T-cell (primary cell): ENCODE measurements at places on chromosomes 3 and 15.

GRCh38 chr3:37793889-37794591 lies 67.6 kb upstream of the CTDSPL start:
- no peak overlapping the region for H3K4me3 ChIP-seq
- no peaks in the 10 kb centered on the region for H3K36me3 ChIP-seq
- no peak for DNase-seq
- peaks cover 7% of the 10 kb centered on the region for H3K27me3 ChIP-seq
- no peaks in the 10 kb centered on the region for H3K4me1 ChIP-seq

GRCh38 chr3:175088766-175089380 lies 229.7 kb downstream of the NAALADL2 start:
- H3K4me1 ChIP-seq, result no peaks in the 10 kb centered on the region
- no peaks in the 10 kb centered on the region for H3K36me3 ChIP-seq
- no peaks in the 10 kb centered on the region for H3K27me3 ChIP-seq
- no peak for DNase-seq
- H3K27ac ChIP-seq, result no peak overlapping the region
- H3K4me3 ChIP-seq, result no peak overlapping the region

DNA sequence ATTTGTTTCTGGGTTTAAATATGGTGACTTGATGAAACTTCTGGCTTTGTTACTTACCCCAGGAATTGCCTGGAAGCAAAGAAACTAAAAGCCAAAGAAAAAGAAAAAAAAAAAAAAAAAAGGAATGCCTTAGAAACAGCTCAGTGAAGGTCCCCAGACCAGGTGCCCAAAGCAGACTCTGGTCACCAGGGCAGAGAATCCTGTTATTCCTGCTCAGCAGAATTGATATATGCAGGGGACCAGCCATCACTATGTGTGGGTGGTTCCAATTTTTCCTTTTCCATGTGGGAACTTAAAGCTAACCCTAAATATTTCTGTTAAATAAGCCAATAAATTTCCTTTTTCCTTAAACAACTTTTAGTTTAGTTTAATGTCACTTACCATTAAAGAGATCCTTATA lies 100.8 kb upstream of the TPRG1 start:
- H3K4me1 ChIP-seq, result no peaks in the 10 kb centered on the region
- H3K27ac ChIP-seq, result no peak overlapping the region
- no peaks in the 10 kb centered on the region for H3K27me3 ChIP-seq
- H3K4me3 ChIP-seq, result no peak overlapping the region

DNA sequence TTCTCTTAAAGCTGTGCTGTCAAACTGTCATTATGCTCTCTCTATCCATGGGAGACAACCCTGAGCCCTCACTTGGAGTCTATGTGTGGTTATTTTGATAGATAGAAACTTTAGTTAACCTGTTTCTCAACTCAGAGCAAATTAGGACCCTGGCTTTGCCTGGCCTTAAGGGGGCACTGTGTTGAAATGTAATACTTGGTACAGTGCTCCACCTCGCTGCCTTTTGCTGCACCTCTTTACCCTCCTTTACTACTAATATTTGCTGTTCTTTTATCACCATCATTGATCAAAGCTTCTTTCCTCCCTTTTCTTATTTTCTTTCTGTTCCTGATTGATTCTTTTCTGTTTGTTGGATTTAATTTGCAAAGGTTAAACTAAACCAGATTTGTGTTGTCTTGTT lies 34.3 kb downstream of the STT3B start:
- H3K36me3 ChIP-seq, result no peaks in the 10 kb centered on the region
- H3K4me3 ChIP-seq, result no peak overlapping the region
- H3K27me3 ChIP-seq, result no peaks in the 10 kb centered on the region
- peak; percentile 28 for DNase-seq

- no peaks in the 10 kb centered on the region for H3K36me3 ChIP-seq
- H3K4me3 ChIP-seq, result no peak overlapping the region
Measured at GRCh38 chr3:100518244-100518643, 25.8 kb downstream of the TMEM45A start.

DNA sequence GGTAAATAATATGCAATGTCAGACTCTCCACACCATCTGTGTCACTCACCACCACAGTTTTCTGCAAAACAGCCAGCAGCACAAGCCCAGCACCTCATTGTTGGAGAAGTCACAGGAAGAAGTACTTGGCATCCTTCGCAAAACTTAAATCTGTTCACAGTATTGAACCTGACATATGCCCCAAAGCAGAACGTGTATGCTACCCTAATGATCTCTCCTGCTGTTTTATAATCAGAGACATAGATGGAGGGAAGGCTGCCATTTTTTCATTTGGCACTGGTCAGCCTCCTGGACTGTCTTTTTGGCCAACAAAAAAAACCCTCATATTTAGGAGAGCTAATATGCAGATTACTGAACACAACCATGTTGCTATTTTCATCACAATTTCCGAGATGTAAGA lies 1272.9 kb downstream of the ROBO1 start:
- H3K27me3 ChIP-seq, result no peaks in the 10 kb centered on the region
- no peaks in the 10 kb centered on the region for H3K36me3 ChIP-seq
- no peak overlapping the region for H3K4me3 ChIP-seq
- H3K4me1 ChIP-seq, result no peaks in the 10 kb centered on the region
- H3K27ac ChIP-seq, result no peak overlapping the region

DNA sequence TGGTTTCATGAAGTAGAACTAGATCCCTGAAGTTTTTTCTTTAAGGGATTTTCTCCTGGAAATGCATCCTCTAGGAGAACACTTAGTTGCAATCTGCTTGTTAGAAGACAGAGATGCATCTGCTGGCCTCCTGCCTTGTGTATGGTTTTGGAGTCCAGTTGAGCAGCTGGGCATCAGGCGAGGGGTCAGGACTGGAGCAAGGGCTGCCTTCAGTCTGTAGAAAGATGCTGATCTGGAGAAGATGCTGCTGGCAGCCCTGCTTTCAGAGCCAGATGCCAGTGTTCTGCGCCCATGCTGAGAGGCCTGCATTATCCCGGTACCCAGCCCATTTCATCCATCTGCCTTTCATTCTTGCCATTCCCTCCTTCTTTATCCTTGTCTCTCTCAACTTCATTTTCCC lies 77.4 kb downstream of the CHCHD6 start:
- peaks cover 2% of the 10 kb centered on the region for H3K36me3 ChIP-seq
- no peak for DNase-seq
- H3K27ac ChIP-seq, result no peak overlapping the region
- no peak overlapping the region for H3K4me3 ChIP-seq

- H3K36me3 ChIP-seq, result no peaks in the 10 kb centered on the region
- DNase-seq, result no peak
- H3K4me1 ChIP-seq, result no peaks in the 10 kb centered on the region
- peaks cover 70% of the 10 kb centered on the region for H3K27me3 ChIP-seq
- peak overlapping the region; percentile 10 for H3K4me3 ChIP-seq
Measured at GRCh38 chr15:52783929-52784798, 6.0 kb downstream of the ONECUT1 start.

GRCh38 chr15:89806559-89807550 lies 7.8 kb downstream of the ANPEP start:
- no peaks in the 10 kb centered on the region for H3K4me1 ChIP-seq
- H3K4me3 ChIP-seq, result no peak overlapping the region
- DNase-seq, result no peak
- no peak overlapping the region for H3K27ac ChIP-seq
- H3K36me3 ChIP-seq, result no peaks in the 10 kb centered on the region

- no peak overlapping the region for H3K27ac ChIP-seq
- no peaks in the 10 kb centered on the region for H3K4me1 ChIP-seq
- H3K4me3 ChIP-seq, result no peak overlapping the region
Measured at GRCh38 chr3:126349611-126350501, 7.4 kb downstream of the KLF15 start.

GRCh38 chr3:13491206-13491974 lies 11.3 kb downstream of the HDAC11 start:
- H3K4me1 ChIP-seq, result no peaks in the 10 kb centered on the region
- H3K27me3 ChIP-seq, result no peaks in the 10 kb centered on the region
- H3K4me3 ChIP-seq, result no peak overlapping the region
- no peak for DNase-seq
- H3K36me3 ChIP-seq, result no peaks in the 10 kb centered on the region

DNA sequence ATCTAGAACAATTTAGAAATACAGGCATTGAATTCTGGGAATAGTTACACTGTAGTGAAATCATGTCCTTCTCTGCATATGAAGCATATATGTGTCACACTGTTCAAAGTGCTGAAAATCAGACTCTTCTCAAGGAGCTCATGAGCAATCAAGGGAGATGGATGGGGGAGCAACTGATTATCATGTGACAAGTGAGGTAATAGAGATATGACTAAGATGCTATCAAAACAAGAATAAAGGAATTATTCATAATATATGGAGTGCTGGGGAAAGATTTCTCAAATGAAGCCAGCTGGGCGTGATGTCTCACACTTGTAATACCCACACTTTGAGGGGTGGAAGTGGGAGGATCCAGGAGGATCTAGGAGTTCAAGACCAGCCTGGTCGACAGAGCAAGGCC lies 74.9 kb upstream of the CHRNB4 start:
- H3K4me1 ChIP-seq, result no peaks in the 10 kb centered on the region
- H3K36me3 ChIP-seq, result no peaks in the 10 kb centered on the region
- no peak overlapping the region for H3K4me3 ChIP-seq

- H3K27ac ChIP-seq, result no peak overlapping the region
- H3K36me3 ChIP-seq, result peaks cover 5% of the 10 kb centered on the region
- H3K4me1 ChIP-seq, result no peaks in the 10 kb centered on the region
- peak; percentile 14 for DNase-seq
- no peaks in the 10 kb centered on the region for H3K27me3 ChIP-seq
- H3K4me3 ChIP-seq, result no peak overlapping the region
Measured at GRCh38 chr15:43872416-43873020, 45.7 kb downstream of the WDR76 start.

DNA sequence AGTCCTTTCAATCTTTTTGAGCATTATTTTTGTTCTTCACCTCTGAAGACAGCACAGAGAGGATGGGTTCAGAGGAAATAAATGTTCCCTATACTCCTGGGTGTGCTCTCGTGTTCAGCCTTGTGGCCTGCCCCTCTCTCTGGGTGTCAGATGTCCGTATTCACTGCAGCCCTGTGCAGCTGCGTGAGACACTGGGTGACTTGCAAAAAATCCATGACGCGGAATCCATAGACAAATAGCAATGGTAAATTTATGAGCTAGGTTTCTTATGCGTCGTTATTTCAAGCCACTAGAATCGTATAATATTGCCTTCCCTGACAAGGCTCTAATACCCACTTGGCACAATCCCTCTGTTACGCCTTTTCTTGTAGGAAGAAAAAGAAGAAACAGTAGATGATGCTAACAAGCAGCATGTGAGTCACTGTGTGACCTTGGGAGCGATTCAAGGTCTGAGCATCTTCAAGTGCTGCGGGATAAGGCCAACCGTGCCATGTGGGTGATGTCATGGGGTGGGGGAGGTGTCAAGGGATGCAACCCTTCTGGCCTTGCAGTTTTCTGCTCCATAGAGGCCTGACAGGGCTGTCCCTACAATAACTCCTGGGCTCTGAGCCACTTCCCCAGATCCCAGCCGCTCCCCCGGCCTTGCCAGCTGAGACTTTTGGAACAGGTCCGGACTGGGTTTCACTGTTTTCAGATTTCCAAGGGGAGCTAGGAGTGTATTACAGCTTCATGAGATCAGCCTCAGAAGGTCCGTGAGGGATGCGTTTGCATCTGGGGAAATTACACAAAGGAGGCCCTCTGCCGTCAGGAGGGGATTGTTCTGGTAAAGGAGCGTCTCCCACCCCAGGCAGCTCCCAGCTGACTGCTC lies 47.6 kb upstream of the POMGNT2 start:
- no peak overlapping the region for H3K27ac ChIP-seq
- H3K36me3 ChIP-seq, result no peaks in the 10 kb centered on the region
- DNase-seq, result no peak
- peaks cover 3% of the 10 kb centered on the region for H3K27me3 ChIP-seq
- no peak overlapping the region for H3K4me3 ChIP-seq

DNA sequence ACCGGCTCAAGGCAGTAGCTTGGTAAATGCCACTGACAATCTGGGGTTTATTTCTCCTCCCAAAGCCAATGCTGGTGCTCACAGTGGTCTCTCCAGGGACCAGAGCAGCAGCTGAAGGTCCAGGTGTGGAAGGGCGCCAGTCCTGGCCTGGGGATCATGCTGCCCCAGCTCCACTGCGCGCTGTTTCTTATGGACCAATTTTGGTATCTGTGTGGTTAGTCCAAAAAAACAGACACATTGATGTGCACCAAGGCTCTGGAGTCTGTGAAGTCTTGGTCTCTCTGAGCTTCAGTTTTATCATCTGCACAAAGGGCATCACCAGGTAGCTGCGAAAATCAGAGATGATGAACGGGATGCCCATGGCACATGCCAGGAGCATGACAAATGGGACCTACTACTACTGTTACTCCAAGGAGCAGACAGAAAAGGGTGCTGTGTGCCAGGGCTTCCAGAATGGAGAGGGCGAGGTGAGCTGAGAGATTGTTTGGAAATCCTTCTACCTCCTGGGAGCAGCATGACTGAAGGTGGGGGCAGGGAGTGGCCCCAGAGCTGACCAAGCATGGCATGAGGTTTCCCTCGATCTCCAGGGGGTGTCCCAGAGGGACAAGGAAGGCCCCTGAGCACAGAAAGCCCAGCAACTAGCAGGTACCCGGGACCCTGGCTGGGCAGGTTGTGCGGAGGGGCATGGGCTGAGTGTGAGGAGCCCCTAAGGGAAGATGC lies 134.3 kb upstream of the PRR20G start:
- H3K27ac ChIP-seq, result no peak overlapping the region
- H3K36me3 ChIP-seq, result no peaks in the 10 kb centered on the region
- DNase-seq, result no peak

DNA sequence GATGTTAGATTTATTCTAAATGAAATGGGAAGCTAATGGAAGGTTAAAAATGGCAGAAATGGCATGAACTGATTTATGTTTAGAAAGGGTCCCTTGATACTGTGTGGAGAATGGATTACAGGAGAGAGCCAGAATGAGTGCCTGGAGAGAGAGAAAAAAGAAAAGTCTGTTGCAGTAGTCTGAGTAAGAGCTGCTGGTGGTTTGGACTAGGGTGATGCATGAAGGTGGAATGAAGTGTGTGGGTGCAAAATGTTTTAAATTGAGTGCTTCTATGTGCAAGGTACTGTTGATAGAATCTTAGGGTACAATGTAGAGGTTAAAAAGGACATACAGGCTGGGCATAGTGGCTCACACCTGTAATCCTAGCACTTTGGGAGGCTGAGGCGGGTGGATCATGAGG lies 11.4 kb upstream of the MGA start:
- H3K27ac ChIP-seq, result no peak overlapping the region
- DNase-seq, result no peak
- H3K4me3 ChIP-seq, result no peak overlapping the region
- no peaks in the 10 kb centered on the region for H3K27me3 ChIP-seq
- H3K4me1 ChIP-seq, result no peaks in the 10 kb centered on the region
- H3K36me3 ChIP-seq, result no peaks in the 10 kb centered on the region

- DNase-seq, result no peak
- H3K4me1 ChIP-seq, result no peaks in the 10 kb centered on the region
- peaks cover 2% of the 10 kb centered on the region for H3K27me3 ChIP-seq
- no peaks in the 10 kb centered on the region for H3K36me3 ChIP-seq
- H3K4me3 ChIP-seq, result no peak overlapping the region
Measured at GRCh38 chr3:167876620-167877281, 141.2 kb downstream of the SERPINI1 start.

- DNase-seq, result no peak
- no peaks in the 10 kb centered on the region for H3K4me1 ChIP-seq
- H3K27me3 ChIP-seq, result no peaks in the 10 kb centered on the region
- H3K4me3 ChIP-seq, result no peak overlapping the region
- no peak overlapping the region for H3K27ac ChIP-seq
- no peaks in the 10 kb centered on the region for H3K36me3 ChIP-seq
Measured at GRCh38 chr3:178456621-178457285, 79.5 kb upstream of the KCNMB2 start.
